ENCODE measurements at places on chromosomes 12 and 14.
A peak's percentile ranks its signal among the peaks of the same experiment; 100 is the strongest.

DNA sequence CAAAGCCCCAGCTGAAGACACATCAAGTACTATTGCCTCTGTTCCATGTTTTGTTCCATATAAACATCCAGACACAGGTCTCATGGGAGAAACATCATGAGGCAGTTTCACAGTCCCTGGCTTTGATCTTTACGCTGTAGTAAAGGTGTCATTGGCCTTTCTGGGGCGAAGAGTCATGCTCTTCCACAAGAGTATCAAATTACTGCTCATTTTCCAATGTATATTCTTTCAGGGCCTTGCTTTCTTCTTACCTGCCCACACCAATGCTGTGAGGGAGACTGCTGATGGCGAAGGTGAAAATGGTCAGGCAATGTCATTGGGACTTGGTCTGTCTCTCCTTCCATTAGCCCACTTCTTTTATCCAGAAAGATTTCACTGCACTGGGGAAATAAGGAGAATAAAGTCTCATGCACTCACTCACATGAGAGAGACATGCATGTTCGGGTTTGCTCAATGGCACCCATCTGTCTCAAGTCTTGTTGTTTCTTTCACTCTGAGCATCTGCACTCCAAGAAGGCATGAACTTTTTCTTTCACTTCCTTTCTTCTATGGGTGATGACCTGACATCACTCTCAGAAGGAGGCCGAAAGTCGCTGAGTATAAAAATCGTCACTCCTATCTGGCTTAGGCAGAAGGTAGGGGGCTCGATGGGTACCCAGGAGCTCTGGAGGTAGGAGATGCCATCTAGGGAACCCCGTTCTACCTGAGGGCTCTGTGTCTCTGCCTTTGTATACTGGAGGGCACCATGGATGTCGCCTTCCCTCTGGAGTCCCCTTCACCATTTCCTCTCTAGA, 1.3 kb upstream of the JDP2 start:
- no peak for DNase-seq

DNA sequence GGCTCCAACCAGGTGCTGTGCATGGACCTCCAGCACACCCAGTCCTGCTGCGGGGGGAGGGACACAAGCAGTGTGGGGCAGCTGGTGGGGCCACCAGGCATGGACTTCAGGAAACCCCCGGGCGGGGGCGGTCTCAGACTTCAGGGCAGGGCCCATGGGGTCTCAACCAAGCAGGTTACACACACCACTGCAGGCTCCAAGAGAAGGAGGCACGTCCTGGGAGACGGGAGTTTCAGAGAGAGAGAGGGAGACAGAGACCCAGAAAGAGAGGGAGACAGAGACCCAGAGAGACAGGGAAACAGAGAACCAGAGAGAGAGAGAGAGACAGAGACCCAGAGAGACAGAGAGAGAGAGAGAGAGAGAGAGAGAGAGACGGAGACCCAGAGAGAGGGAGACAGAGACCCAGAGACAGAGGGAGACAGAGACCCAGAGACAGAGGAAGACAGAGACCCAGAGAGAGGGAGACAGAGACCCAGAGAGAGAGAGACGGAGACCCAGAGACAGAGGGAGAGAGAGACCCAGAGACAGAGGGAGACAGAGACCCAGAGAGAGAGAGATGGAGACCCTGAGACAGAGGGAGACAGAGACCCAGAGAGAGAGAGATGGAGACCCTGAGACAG, 128.9 kb downstream of the NCOR2 start:
- DNase-seq = no peak

DNA sequence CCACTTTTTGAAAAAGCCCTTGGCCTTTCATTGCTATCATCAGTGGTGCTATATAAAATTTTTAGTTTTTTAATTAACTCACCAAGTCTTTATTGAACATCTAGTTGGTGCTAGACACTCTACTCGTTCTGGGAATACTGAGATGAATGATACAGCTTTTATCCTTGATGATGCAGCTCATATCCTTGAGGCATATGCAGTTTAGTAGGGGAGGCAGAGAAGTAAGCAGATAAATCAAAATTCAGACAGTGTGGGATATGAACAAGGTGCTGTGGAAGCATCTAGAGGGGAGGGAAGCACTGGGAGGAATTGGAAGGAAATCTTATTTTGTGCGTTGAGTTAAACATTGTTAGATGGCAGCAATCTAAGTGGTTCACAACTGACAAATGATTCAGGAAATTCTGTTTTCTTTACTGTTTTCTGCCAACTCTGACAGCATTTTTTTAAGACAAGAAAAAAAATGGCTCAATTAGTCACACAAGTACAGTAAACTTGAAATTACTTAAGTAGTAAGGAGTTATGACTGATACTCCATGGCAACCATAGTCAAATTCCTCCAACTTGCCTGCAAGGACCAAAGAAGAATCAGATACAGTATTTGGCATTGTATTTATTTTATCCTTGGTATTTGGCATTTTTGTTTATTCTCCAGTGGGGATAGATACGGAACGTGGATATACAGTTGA, 119.2 kb downstream of the TMTC2 start:
- DNase-seq = no peak

DNA sequence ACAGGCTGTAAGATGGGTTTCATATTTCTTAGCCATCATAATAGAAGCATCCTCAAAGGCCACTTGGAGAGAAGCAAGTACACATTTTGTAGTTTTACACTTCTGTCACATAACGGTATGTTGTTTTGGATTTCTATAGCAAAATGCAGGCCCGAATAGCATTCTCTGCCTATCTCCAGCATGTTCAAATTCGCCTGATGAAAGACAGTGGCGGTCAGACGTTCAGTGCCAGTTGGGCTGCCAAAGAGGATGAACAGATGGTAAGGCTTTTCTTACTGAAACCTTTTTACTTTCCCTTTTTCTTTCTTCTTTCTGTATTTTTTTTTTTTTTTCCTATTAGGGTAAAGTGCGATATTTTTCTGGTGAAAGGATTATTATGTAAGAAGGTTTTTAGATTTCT, 110.5 kb downstream of the TTLL5 start:
- no peak for DNase-seq

DNA sequence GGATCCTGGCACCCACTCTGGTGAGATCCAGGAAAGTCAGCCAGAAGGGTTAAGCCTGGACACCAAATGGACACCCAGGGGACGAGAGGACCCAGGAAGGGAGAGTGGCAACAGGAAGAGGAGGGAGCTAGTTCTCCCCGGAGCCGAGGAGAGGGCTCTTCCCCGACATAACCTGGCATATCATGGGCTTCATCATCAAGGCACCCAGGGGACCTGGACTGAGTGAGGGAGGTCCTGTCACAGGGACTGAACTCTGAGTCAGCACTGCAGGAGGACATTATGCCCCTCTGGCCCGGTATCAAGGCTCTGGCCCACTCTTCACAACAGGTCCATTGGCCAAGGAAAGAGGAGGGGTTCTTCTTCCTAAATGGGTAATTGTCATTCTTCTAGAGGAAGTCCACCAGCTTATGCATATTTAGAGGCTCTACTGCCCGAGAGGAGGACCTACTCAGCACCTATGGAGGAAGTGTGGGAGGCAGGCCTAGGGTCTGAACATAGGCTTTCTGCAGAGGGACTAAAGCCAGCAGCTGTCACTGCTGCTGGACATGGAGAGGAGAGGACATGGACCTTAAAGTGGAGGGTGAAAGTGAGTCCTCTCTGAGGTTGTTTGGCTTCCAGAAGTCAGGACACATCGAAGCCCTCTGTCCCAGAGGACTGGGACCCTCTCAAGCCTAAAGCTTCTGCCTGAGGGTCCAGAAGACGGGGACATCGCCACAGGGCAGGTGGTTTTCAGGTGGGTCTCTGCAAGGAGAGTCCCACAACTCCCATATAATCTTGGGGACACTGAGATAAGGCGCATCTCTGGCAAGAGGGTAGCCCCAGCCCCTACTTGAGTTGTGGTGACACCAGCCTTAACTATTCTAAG, 18.6 kb downstream of the ISCA2 start:
- DNase-seq = no peak

- no peak for DNase-seq
Observed at GRCh38 chr14:72598306-72598705, 295.6 kb downstream of the DPF3 start.

DNA sequence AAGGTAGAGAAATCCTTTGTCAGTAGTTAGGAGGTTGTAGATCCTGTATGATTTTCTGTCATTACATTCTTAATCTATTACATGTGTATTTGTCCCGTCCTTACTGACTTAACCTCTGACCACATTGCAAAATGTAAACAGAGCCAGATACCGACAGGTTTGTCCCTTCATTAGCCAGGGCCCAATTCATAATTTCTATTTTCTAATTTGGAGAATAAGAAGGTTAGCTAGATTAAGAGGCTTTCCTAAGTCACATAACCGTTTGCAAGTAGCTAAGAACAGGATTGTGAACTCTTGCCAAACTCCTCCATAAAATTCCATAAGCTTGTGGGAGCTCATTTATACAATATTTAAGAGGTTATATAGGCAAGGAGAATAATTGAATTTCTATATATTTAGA, 352.6 kb downstream of the RAD51B start:
- DNase-seq = no peak

DNA sequence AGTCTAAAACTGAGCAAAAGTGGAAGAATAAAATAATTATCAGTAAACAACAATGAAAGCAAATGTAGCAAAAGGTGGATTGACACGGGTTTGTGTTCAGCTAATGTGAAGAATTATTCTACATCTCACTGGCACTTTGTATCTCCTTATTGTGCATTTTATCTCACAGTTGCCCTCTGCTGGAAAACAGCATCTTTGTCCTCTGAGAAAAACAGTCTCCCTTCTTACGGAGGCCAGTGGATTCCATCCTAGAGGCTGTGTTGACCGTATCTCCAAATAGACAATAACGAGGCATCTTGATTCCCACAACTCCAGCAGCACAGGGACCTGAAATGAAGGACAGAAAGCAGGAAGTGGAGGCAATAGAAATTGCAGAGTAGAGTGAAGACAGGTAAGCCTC, 51.3 kb upstream of the PLBD1 start:
- DNase-seq = no peak

- DNase-seq = no peak
Observed at GRCh38 chr14:95482627-95483308, 33.7 kb downstream of the SYNE3 start.

DNA sequence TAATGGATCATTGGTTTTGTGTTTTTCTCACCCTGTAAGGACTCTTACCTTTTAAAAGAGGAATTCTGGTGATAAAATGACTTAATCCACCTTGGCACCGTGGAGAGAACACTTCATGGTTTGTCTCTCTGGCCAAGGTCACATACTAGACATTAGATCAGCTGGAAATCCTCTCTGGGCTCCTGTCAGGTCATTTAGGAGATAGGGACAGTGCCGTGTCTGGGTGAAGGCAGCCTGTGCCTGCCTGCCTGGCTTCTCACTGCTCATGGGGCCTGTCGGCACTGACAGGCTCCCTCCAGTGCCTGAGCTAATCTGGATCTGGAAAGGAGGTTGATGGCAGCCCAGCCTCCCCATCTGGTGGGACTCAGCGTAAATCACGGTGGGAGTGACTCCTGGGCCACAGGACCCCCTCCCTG, 5.7 kb downstream of the CRADD start:
- no peak for DNase-seq

- no peak for DNase-seq
Observed at GRCh38 chr14:55760789-55761566, 181.0 kb downstream of the KTN1 start.

DNA sequence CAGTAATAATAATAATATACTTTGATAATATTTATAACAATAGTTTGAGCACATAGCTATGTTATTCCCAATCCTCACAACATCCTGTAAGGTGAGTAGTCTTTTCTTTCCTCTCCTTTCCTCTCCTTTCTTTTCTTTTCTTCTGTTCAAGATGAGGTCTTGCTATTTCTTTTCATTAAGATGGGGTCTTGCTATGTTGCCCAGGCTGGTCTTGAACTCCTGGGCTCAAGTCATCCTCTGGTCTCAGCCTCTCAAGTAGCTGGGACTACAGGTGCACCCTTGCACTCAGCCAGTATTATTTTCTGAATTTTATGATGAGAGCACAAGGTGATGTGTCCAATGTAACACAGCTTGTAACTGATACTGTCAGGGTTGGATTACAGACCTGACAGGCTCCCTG, 134.6 kb downstream of the OTOGL start:
- DNase-seq = no peak

GRCh38 chr14:101221549-101222160, 318.1 kb upstream of the RTL1 start:
- no peak for DNase-seq

DNA sequence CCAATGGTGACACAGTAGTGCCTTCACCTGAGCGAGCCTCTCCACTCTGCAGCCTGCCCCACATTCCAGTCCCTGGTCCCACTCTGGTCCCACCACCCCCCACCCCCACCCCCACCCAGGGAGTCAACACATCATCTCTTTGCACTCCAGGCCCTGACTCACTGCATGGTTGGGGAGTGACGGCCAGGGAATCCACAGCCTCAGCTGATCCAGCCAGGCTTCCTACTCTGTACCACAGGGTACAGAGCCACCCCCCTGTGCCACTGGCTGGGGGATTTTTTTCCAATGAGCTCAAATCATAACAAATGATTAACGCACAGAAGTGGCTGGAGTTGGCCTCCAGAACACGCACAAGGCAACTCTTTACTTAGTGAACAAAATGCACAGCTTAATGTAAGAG, 233.7 kb downstream of the NTF3 start:
- no peak for DNase-seq

DNA sequence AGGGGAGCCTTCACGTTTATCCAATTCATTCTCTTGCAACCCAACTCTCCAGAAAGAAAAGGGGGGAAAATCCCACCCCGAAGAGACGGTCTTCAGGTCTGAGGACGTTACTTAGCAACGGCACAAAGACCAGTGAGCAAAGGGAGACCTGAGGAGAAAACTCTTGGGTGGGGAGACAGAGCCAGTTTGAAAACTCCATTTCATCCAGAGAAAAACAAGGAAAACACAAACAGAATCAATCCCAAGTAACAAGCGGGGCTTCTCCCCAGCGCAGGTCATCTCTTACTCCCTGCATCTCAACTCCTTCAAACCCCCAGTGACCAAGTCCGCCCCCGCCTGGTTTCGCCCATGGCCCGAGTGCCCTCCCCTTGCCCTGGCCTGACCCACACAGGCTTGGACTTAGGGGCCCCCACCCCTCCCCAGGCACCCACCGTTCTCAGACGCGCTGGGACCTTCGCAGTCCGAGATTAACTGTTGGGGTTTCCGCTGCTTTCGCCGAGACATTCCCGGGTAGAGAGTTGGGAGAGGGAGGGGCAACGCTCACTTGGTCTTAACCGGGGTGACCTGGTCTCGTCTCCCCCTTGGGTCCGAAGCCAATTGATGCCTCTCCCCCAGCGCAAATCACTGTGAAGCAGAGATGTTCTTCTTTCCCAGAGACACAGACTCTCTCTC, 10.4 kb upstream of the SALL2 start:
- no peak for DNase-seq

DNA sequence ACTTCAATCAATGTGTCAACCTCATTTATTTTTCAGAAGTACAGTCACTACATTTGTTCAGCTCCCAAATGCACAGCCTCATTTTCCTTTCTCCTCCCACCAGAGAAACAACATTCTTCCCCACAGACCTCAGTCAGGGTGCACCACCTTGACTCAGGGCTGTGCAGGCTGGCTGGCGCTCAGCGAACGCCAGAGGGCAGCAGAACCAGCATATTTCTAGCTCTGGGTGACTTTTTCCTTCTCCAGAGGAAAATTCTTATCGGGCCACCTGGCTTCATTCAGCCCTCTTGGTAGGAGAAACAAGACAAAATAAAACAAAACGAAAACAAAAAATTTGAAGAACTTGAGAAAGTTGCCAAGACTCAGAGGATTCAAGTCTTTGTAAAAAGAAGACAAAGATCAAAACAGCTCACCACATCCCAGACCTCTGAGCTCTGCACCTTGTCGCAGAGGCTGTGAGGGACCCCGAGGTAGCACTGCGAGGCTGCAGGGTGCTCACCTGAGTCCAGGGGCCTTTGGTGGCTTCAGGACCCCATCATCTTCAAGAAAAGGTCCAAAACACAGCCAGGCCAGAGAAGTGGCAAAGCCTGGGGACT, 33.7 kb downstream of the PAH start:
- peak; percentile 28 for DNase-seq

Data from activated naive CD4-positive, alpha-beta T cell treated with anti-CD3 and anti-CD28 coated beads, Interleukin-2, amount 50 U/mL, for 16 hours (primary cell).